RKO (cell line): ENCODE measurements at places on chromosomes 6 and 20.

DNA sequence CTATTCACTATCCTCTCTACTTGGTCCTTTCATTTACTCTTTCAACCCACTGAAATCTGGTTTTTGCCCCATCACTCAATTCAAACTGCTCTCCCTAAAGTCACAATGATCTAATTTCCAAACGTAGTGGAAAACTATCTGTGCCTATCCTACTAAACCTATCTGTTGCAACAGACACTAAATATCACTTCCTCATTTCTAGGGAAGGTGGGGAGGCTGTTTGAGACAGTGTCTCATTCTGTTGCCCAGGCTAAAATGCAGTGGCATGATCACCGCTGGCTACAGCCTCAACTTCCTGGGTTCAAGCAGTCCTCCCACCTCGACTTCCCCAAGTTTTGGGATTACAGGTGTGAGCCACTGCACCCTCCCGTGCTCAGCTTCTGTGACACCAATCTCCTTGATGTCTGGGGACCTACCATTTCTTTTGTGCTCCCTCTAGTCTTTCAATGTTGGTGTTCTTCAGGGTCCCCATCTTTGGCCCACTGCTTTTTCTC, 8.8 kb downstream of the RANBP9 start:
- no peak for DNase-seq

DNA sequence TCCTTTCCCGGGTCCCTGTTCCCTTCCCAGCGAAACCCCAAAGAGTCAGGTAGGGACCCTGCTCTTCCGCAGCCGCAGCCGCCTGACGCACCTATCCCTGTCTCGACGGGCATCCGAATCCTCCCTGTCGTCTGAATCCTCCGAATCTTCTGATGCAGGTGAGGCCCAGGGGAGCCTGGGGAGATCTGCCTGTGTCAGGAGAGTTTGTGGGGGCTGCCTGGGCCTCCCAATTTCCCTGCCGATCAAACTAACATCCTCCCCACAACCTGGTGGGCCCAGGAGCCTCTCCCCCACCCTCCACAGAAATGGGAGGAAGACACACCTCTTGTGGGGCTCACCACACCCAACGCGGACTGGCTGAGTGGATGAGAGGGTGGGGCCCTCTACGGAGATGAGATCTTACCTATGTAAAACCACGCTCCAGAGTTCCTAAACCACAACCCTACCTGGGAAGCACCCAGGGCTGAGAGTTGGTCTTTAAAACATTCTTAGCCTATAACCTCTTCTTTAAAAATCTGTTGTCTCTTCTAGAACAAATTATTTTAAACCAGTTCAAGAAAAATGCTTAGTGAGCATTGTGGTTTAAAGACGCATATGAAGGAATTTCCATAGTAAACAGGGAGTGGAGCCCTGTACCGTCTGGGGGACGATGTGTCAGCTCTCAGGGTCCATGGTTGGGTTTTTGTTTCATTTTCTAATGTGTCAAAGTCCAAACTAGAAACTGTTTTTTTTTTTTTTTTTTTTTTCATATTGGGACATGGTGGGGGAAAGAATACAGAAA, 1.7 kb downstream of the CDC25B start:
- DNase-seq: no peak

DNA sequence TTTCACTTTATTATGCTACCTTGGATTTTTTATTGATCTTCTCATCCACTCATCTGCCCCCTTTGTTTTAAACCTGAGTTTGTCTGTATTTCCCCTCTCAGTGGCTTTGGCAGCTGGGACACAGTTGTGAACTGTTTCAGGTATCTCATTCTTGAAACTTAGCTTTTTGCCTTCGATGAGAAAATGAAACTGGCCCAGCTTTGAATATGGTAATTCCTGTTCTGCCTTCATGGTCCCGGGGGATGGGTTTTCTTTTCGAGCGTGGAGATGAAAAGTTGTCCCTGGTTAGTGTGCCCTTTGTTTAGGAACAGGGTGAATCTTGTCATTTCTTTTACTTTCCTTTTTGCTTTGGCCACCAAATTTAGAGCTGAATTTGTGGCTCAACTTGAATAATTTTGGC, 25.6 kb downstream of the DHX35 start:
- no peak for DNase-seq

DNA sequence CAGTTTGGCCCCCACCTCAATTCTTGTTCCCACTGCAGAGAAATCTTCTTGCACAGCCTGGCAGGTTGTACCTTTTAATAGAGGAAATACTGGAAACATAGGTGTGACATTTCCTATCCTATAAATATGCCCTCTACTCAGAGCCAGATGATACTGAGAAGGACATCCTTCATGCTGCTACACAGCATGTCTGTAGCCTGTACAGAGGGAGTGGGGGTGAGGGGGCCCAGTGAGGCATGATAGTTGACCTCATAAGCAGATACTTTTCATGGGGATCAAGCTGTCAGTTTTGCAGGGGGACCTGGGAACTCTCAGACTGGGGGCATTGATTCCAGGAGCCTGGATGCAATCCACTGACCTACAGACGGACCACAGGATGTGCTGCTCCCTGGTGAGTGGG, 96.2 kb upstream of the TOP1 start:
- no peak for DNase-seq

DNA sequence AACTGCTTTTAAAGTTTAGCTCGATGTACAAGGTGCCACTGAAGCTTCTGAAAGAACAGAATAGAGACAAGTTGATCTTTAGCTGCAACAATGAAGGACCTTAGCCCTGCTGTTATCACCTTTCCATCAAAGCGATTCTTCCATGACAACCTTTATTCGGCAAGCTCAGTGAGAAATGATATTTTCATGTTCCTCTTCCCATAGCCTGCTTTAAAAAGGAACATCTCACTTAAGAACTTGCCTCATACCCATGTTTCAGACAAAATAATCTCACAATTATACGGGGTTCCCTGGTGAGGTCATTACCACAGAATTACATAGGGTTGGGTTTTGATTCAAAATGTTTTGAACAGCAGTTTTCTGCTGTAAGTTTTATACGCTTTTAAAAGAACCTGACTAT, 264.2 kb downstream of the THBS2 start:
- DNase-seq: no peak

GRCh38 chr6:34338811-34339210, 53.7 kb downstream of the NUDT3 start:
- no peak for DNase-seq

GRCh38 chr20:3471397-3472021, 691 bp downstream of the ATRN start:
- DNase-seq: no peak

- DNase-seq: no peak
Measured at GRCh38 chr6:16736856-16737775, 24.1 kb downstream of the ATXN1 start.

- no peak for DNase-seq
Measured at GRCh38 chr6:168926306-168926705, 327.3 kb downstream of the THBS2 start.

- no peak for DNase-seq
Measured at GRCh38 chr20:13349235-13349604, 128.1 kb downstream of the ISM1 start.

GRCh38 chr20:12207875-12208274, 290.2 kb downstream of the BTBD3 start:
- peak; percentile 38 for DNase-seq

GRCh38 chr6:126909493-126909892, 209.0 kb upstream of the RSPO3 start:
- DNase-seq: no peak

GRCh38 chr6:36149476-36149875, 19.2 kb downstream of the MAPK13 start:
- no peak for DNase-seq

GRCh38 chr6:166176106-166176505, 8.5 kb upstream of the TBXT start:
- no peak for DNase-seq

GRCh38 chr20:44633872-44634600, 17.5 kb downstream of the ADA start:
- no peak for DNase-seq

- no peak for DNase-seq
Measured at GRCh38 chr6:165584541-165584940, 78.5 kb downstream of the PDE10A start.

GRCh38 chr6:156423829-156424228, 353.3 kb upstream of the ARID1B start:
- DNase-seq: no peak

- no peak for DNase-seq
Measured at GRCh38 chr6:53029761-53030160, 34.7 kb upstream of the GSTA4 start.

DNA sequence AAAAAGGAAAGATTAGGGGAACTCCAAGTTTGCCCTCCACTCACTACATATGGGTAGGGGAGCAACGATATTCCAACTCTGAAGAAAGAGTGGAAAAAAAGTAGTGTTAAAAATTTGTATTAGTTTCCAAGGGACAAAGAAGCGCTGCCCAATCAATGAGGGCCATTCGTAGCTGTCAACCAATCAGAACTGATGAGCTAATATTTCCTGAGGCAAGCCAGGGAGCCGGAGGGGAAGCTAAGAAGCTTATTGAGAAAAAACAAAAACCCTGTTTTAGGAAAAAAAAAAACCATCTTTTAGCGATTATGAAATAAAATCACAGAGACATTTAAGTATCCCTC, 59.5 kb downstream of the TRIM38 start:
- DNase-seq: peak; percentile 85

- no peak for DNase-seq
Measured at GRCh38 chr6:128993166-128993565, 110.2 kb downstream of the LAMA2 start.

- no peak for DNase-seq
Measured at GRCh38 chr6:152220786-152221185, 413.3 kb downstream of the ESR1 start.

DNA sequence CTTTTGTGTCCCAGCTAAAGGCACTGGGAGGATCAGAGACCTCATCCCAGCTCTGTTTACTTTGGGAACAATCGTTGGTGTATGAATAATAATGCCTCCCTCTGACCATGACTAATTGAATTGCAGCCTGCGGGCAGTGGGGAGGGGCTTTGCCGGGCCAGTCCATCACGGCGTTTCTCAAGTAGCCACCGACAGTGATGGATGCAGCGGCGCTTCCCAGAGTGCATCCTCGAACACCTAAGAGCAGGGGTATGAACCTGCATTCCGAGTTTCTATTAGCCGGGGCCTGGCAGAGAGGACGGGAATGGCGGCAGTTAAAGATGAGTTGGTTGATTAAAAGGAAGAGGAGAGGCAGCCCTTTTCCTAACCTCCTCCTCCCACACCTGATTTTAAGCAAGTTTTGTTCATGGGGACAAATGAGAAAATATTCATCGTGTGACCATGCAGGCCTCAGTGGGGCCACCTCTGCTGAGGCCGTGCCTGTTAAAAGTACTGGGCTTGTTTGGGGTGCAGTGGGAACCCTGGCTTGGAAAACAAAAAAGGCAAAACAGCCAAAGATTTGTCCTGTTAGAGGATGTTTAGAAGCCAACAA, 154.1 kb downstream of the FOXA2 start:
- DNase-seq: no peak

- no peak for DNase-seq
Measured at GRCh38 chr6:139647841-139648240, 273.4 kb upstream of the CITED2 start.

DNA sequence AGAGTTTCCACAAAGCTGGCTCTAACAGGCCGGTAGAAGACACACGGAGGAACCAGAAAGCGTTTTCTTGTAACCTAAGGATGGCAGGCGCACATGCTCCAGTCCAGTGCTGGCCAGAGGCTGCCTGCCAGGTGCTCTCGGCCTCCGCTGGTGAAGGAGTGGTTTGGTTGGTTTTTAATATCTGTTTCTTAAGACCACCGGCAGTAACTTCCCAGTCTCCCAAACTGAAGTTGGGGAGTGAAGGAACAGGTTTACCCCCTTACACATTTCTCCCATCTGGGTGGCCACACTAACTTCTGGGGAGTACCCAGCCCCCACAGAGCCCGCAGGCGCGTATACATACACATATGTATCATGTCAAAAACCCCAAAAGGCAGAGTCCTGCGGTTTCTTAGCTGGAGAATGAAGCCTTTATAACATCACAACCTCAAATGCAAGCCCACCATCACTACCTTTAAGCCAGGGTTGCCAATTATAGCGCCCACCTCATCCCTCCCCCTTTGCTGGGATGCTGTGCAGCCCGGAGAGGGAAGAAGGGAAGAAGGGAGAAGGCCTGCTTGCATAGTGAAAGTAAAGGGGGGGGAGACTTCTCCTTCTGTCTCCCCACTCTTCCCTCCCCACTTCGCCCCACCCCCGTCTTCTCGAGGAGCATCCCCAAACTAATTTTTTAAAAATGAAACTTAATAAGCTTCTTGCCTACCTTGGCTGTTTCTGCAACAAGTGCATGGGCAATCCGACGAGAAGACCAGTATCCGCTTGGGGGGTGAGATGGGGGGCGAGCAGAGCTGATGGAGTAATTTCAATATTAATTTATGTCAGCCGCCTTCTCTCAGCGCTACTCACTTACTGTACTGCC, 1.0 kb downstream of the TRERF1 start:
- DNase-seq: peak; percentile 62

DNA sequence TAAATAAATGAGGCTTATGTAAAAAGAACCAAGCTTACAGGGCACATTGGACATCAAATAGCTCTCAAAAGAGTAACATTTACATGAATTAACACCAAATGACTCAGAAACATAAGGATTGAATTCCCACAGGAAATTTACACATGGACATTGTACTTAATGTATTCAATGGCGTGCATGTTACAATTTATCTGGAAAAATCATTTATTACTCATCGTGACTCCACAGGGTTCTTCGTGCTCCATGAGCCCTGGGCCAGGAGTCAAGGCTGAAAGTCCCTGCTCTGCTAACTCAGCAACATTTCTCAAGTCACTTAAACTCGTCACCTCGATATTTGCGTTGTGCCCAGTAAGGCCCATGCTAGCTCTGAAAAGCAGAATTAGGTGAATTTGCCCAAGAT, 158.5 kb downstream of the PHACTR1 start:
- no peak for DNase-seq

DNA sequence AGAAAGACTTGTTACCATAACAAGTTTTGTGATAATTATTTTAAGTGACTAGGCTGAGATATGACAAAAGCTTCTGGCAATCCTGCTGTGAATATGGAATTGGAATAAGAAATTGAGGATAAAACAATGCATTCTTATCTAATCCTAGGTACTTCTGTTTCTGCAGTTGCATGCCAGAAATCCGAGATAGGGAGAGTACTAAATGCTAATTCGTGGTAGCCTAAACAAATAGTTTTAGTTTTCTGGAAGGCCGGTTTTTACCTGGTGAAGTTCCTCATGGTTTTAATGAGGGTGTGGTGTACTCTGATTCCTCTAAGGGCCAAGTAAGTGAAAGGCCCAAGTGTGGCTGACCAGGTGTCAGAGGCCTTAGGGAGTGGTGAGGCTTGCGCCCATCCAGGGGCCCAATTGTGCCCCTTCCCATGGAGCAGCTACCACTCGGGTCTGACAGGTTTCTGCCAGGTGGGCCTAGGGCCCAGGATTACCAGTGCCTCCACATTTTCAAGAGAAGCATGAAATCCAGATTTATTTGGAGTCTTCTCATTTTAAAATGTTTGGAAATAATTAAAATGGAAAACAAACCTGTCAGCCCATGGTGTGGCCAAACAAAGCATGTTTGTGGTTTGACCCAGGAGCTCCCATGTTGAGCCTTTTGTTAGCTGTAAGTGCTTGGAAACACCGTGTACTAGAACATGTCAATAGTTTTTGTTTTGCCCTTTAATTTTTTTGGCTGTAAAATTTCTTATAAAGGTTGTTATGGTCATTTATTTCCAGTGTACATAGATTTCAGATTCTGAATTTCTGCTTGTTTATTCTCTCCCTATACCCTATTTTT, 6.6 kb downstream of the PLCB4 start:
- no peak for DNase-seq

- DNase-seq: peak; percentile 55
Measured at GRCh38 chr20:44056010-44056698, 130.8 kb downstream of the JPH2 start.
